ENCODE measurements at places on chromosomes 5 and 9.

- no peak for DNase-seq
- H3K27me3 ChIP-seq: no peaks in the 10 kb centered on the region
- no peak overlapping the region for H3K27ac ChIP-seq
- H3K4me3 ChIP-seq: no peak overlapping the region
- no peaks in the 10 kb centered on the region for H3K4me1 ChIP-seq
Observed at GRCh38 chr5:96720408-96720807, 58.2 kb downstream of the CAST start.

- no peak for DNase-seq
- no peak overlapping the region for H3K27ac ChIP-seq
- peaks cover 3% of the 10 kb centered on the region for H3K4me1 ChIP-seq
- H3K36me3 ChIP-seq: no peaks in the 10 kb centered on the region
- peaks cover 23% of the 10 kb centered on the region for H3K27me3 ChIP-seq
Observed at GRCh38 chr5:148653291-148653835, 964 bp downstream of the HTR4 start.

DNA sequence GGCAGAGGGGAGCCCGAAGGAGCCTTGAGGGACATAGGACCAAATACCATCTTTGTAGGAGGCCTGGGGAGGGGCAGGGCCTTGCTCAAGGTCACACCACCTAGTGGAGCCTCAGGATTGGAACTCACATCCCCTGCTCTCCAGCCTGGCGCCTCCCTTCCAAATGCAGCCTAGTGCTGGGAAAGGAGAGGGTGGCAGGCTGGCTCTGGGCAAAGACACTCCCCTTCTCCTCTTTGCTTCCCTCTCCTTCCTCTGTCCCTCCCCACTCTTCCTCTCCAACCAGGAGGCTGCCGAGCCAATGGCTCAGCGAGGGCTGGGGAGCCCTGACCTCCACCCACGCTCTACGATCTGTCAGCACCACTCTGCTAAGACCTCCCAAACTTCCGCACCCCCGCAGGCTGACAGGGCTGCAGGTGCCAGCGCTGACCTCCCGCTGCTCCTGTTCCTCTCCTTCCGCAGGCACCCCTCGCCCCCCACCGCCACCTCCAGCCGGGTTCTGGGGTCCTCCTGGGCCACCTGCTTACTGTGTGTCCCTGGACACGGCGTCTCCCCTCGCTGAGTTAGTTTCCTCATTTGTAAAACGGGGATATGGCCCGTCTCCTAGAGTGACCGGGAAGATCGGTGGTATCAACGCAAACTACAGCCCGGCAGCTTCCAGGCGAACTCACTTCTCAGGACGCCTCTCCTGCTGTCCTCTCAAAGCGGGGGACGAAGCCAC is 52.9 kb downstream of the C9orf50 start:
- H3K4me3 ChIP-seq: peak overlapping the region; percentile 49
- peaks cover 28% of the 10 kb centered on the region for H3K4me1 ChIP-seq
- no peaks in the 10 kb centered on the region for H3K27me3 ChIP-seq
- no peak overlapping the region for H3K27ac ChIP-seq

DNA sequence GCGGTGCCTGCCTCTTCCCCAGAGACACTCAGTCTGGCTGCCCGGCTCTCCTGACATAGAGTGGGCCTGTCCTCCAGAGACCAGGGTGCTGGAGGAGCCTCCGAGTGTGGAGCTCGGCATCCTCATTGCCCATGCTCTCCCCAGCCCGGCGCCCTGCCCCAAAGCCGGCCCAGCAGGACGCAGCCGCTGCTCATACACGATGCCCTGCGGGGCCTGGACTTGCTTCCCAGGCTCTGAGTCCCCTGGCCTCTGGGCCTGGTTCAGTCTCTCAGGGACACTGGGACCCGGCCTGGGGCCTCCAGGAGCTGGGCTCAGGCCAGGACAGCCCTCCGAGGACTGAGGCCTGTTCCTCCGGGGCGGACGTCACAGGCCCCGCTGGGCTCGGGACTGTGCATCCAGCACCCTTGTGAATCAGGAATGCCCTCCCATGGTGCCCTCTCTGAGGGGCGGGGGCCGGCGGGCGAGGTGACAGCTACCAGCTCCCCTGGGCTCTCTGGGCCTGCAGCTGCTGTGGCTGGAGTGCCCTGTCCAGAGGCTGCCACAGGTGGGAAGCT is 23.2 kb downstream of the TPPP start:
- H3K27me3 ChIP-seq: no peaks in the 10 kb centered on the region
- H3K36me3 ChIP-seq: peaks cover 20% of the 10 kb centered on the region
- no peak overlapping the region for H3K4me3 ChIP-seq

DNA sequence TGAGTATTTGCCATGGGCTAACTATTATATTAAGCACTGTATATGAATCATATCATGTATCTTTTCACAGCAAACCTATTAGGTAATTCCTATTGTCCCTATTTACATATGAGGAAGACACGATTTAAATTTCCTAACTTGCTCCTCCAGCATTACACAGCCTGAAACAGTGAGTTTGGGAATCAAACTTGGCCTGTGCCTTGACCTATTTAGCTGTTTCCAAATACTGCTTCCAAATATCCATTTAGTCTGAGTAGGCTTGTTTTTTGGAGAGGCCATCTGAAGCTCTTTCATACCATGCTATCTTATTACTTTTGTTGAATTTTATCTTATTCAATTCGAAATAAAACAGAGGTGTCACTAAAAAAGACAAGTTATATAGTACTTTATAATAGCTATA is 447.3 kb upstream of the MPDZ start:
- no peak for DNase-seq
- H3K36me3 ChIP-seq: no peaks in the 10 kb centered on the region
- no peaks in the 10 kb centered on the region for H3K27me3 ChIP-seq
- no peak overlapping the region for H3K27ac ChIP-seq
- H3K4me3 ChIP-seq: no peak overlapping the region
- H3K4me1 ChIP-seq: no peaks in the 10 kb centered on the region

All from trophoblast cell (in vitro differentiated cells and primary cell).